ENCODE measurements at places on chromosomes 12 and 14.

- DNase-seq: no peak
These were observed 123.7 kb upstream of the DHRS4 start for GRCh38 chr14:23829736-23830471.

GRCh38 chr12:116199160-116199706 lies 78.3 kb downstream of the MED13L start:
- no peak for DNase-seq

DNA sequence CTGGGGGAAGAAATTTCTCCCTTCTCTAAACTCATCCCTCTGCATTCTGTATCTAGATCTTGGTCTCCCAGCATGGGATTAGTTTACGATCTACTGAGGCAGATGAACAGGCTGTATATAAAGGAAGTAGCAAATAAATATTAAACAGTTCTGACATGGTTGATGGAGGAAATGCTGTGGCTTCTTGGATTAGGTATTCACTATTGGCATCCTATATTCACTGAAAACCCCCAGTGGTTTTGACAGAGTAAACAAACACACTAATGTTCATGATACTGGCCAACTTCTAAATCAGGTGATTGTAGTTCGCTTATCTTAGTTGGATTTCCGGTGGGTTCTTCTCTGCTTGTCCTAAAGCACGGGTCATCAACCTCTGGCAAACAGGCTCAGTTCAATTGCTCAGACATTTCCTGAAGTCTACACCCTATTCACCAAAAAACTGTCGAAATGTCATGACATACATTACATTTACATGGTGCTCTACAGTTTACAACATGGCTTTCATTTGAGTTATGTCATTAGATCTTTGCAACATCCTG lies 433.9 kb downstream of the EGLN3 start:
- DNase-seq: no peak

GRCh38 chr12:12870465-12870864 lies 20.9 kb upstream of the GPRC5A start:
- no peak for DNase-seq

- no peak for DNase-seq
These were observed 30.1 kb upstream of the PPP2R5C start for GRCh38 chr14:101731187-101732080.

DNA sequence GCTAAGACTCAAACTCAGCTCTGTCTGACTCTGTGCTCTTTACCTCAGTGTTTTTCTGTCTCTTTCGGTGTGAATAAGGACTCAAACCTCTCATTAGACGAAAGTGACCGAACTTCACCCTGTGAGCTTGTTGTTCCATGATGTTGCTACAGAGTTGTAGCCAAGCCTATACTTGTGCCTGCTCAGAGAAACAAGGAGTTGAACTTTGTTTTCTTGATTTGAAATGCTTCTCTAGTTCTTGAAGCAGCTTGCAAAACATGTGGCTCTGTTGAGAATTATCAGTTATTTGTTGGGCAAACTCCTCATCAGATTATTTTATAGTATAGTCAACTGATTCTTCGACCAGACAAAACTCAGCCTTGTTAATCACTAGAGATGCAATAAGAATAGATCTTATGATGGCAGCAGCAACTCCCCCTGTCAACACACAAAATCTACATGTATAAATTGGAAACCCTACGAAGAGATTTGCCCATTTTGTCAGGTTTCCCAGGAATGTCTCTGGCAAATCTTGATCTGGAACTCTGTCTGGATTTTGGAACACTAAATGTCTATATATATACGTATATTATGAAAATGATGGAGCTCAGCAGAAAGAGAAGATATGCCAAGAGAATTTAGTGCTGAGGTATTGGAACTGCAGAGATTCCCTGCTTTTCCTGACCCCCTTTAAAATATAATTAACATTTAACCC lies 146.8 kb downstream of the TTLL5 start:
- no peak for DNase-seq

DNA sequence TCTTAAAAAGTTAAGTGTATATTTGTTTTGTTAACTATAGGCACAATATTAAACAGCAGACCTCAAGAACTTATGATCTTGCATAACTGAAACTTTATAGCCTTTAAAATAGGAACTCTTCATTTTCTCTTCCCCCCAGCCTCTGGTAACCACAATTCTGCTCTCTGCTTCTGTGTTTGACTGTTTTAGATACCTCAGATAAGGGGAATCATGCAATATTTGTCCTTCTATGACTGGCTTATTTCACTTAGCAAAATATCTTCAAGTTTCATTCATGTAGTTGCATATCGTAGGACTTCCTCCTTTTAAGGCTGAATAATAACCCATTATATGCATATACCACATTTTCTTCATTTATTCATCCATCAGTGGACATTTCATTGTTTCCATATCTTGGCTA lies 131.3 kb downstream of the PTPRO start:
- no peak for DNase-seq

GRCh38 chr12:988646-989045 lies 2.4 kb upstream of the ERC1 start:
- no peak for DNase-seq

GRCh38 chr14:64963611-64964010 lies 8.5 kb downstream of the RAB15 start:
- DNase-seq: no peak

- no peak for DNase-seq
These were observed 449.1 kb downstream of the RAD51B start for GRCh38 chr14:68268719-68269118.

DNA sequence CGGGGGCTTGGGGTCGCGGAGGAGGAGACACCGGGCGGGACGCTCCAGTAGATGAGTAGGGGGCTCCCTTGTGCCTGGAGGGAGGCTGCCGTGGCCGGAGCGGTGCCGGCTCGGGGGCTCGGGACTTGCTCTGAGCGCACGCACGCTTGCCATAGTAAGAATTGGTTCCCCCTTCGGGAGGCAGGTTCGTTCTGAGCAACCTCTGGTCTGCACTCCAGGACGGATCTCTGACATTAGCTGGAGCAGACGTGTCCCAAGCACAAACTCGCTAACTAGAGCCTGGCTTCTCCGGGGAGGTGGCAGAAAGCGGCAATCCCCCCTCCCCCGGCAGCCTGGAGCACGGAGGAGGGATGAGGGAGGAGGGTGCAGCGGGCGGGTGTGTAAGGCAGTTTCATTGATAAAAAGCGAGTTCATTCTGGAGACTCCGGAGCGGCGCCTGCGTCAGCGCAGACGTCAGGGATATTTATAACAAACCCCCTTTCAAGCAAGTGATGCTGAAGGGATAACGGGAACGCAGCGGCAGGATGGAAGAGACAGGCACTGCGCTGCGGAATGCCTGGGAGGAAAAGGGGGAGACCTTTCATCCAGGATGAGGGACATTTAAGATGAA lies 630 bp downstream of the FOS start:
- no peak for DNase-seq

DNA sequence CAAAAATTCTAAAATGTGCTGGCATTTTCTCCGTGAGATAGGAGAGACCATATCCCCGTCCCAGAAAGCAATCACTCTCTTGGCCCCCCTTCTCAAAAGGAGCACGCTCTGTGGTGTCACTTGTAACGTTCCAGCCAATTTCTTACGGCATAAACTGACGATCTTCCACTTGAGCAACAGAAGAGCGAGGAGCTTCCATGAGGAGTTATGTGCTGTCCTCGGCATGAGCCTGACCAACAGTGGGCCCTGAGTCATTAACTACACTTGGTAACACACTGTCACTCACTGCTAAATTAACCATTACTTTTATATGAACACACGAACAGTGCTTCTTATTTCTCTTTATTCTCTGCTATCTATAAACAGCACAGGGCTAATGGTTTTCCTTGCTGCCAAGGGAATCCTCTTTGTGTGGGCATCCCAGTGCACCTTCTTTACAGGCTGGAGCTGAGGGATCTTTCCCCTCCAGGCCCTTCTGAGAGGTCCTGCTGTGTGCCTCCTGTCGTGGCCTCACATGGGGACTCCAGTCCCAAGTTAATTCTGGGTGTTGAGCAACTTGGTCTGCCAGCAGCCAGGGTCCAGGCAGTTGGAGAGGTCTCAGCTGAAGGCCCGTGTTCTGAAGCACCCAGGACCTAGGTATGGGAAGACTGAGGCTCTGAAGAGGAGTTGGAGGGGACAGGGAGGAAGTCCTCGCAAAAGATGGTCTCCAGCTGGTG lies 9.4 kb downstream of the SLC6A13 start:
- DNase-seq: no peak

DNA sequence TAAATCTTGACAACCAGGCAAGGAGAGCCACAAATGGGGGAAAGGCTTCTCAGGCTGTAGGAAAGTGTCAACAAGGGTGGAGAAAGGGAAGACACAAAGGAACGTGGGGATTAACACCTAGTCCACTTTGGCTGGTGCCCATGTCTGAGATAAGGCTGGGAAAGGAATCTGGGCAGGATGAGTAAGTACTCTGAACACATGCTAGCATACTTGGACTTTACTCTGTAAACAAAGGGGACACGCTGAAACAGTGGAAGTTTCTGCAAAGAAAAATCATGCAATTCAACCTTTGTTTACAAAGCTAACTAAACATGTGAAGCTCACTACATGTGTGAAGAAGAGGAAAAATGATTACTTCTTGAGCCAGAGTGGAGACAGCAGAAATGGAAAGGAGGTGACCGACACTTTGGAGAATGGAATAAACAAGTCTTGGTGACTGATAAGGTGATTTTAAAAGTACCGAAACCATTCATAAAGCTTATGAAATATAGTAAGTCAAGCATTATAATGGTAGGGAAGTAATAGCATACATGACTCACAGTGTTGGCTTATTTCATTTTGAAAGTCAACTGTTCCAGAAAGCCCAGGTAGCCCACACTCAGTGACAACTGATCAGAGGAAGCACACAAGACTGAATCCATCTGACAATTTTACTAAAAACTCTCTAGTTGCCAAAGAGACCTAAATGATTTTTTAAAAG lies 13.2 kb downstream of the CPNE8 start:
- DNase-seq: no peak

DNA sequence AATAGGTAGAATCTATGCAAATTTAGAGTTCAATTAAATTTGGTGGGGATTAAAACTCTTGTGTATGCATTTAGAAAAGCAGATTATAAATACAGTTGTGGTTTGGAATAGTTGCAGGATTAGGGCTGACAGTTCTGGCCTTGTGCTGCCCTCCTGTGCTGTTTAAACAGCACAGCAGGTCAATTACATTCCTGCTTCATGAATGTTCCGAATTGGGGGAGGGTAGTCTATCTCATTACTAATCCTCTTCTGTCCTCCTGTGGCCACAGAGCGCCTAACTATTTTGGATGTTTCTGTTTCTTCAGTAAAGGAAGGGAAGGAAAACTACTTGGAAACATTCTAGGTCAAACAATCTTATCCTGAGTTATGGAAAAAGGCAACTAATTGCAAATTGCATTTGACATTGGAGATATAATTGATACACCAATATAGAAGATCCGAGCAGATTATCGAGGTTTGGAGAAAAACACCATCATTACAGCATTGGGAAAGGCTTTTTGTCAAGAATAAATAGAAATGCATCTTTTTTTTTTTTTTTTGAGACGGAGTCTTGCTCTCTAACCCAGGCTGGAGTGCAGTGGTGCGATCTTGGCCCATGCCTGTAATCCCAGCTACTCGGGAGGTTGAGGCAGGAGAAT lies 8.7 kb upstream of the GPR19 start:
- no peak for DNase-seq

- DNase-seq: no peak
These were observed 260.8 kb upstream of the AMIGO2 start for GRCh38 chr12:47340411-47341015.

GRCh38 chr14:99413911-99414310 lies 66.7 kb downstream of the SETD3 start:
- no peak for DNase-seq

All from cortex of kidney (tissue), 1 donor.